ENCODE measurements at places on chromosomes 6 and 20.

DNA sequence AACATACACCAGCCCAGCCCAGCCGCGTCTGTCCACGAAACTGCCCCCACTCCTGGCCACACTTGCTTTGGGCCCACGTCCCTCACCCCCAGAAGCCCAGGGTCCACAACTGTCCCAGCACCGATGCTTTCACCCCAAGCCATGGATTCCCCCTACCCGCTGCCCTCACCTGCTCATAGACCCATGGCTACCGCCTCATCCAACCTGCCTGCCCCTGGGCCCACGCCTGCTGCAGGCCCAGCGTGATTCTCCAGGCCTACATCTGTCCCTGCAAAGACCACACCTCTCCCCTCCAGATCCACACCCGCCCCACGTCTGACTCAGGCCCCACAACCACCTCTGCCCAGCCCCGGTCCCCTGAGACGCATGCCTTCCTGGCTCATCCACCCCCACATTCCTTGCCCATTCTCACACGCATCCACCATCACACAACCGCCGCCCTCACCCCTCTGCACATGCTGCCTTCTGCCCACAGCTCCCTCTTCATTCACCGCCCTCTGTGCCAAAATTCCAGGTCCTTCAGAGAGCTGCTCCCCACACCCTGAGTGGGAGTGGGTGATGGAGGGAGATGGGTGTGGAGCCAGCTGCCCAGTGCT lies 86.7 kb downstream of the GRM4 start:
- DNase-seq: peak; percentile 69

GRCh38 chr20:24782301-24782700 lies 166.8 kb upstream of the CST7 start:
- DNase-seq: no peak

DNA sequence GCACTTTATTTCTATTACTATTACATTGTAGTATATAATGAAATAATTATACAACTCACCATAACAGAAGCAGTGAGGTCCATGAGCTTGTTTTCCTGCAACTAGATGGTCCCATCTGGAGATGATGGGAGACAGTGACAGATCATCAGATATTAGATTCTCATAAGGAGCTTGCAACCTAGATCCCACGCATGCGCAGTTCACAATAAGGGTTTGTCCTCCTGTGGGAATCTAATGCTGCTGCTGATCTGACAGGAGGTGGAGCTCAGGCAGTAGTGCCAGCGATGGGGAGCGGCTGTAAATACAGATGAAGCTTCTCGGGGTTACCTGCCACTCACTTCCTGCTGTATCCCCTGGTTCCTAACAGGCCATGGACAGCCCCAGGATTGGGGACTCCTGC lies 139.5 kb upstream of the TCF21 start:
- no peak for DNase-seq

GRCh38 chr6:132937466-132937906 lies 123.1 kb downstream of the RPS12 start:
- peak; percentile 16 for DNase-seq

GRCh38 chr20:23128461-23129125 lies 42.5 kb upstream of the CD93 start:
- no peak for DNase-seq

DNA sequence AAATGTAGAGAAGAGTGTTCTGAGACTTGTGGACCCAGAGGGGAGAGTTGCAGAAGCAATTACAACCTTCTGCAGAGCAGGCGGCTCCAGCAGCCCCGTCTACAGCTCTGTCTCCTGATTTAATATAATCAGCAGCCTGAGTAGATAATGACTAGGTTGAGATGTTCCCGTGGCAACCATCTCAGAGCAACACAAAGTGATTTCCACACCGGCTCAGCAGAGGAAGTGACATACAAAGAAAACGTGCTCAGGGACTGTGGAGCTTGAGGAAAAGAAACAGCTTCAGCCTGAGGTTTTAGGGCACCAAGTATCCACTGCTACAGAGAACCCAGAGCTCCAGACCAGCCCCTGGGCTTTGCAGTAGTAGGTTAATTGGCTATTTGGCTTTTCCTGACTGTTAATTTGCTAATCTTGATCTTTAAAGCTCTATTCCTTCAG lies 136.4 kb downstream of the MTFR2 start:
- peak; percentile 85 for DNase-seq

- peak; percentile 37 for DNase-seq
Measured at GRCh38 chr6:151044465-151045441, 179.3 kb downstream of the MTHFD1L start.

GRCh38 chr6:170128811-170129681 lies 161.8 kb downstream of the DLL1 start:
- DNase-seq: no peak

GRCh38 chr6:17389274-17389847 lies 4.0 kb upstream of the CAP2 start:
- DNase-seq: peak; percentile 79

DNA sequence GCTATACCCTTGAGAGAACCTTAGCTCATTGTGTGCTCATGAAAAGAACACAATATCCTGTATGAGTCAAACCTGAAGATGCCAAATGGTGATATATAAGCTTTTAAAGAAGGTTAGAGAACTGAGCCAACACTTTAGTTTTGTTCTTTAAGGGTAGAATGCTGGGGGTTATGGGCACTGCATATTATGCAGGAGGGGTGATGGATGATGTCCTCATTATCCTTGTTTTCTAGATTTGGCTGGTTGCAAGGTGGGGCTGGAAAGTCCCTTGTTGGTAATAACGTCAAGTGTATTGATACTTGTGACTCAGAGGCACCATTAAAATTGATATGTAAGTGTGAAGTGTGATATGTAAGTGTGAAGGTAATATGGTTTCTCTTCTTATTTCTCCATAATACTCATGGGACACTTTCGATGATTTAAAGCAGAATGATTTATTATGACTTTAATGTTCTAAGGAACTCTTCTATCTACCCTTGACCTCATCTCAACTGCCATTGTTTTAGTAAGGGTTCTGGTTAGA lies 113.7 kb upstream of the DTNBP1 start:
- DNase-seq: no peak

DNA sequence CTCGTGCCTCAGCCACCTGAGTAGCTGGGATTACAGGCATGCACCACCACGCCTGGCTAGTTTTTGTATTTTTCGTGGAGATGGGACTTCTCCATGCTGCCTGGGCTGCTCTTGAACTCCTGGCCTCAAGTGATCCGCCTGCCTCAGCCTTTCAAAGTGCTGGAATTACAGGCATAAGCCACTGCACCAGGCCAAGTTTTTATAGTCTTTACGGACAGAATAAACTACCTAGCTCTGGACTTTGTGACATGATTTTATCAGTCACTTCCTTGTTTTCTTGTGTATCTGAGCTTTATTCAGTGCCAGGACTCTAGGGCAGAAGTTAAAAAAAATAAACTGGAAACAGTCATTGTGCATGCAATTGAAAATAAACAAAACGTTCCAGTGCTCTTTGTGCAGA lies 46.7 kb upstream of the RALGAPA2 start:
- DNase-seq: no peak
